ENCODE measurements at places on chromosomes 5 and 9.

DNA sequence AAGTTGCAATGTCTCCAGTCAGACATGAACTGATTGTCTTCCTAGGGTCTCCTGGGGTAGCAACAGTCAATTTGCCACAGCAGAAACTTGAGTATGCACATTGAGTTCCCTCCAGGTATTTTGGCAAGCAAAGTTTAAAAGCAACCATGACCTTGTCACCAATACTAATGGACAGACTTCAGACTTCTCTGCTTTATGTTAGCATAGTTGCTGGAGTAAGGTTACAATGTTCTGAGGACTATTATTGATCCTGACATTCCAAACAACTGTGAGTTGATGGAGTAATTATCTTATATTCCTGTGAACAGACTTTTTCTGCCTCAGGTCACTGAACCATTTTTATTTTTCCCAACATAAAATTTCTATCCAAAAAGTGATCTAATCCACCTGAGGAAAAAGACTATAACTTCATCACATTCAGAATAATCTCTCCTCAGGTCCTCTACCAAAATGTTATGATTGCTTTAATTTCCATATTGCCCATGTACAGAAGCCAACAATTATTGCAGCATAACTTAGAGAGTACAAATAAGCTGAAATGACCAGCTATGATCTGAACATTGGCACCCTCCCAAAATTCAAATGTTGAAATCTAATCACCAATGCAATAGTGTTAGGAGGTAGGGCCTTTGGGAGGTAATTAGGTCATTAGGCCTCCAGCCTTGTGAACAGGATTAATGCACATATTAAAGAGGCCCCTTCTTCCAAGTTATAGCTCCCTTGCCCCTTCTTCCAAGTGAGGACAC, 228.3 kb downstream of the PDE4D start:
- no peak for DNase-seq

- no peak for DNase-seq
These were observed 1255.2 kb downstream of the EFNA5 start for GRCh38 chr5:106415541-106415940.

GRCh38 chr9:126128494-126129142, 198.0 kb upstream of the MVB12B start:
- no peak for DNase-seq

- DNase-seq: no peak
These were observed 4.2 kb upstream of the CA9 start for GRCh38 chr9:35669331-35670145.

GRCh38 chr5:159310511-159310910, 19.8 kb downstream of the IL12B start:
- DNase-seq: no peak

DNA sequence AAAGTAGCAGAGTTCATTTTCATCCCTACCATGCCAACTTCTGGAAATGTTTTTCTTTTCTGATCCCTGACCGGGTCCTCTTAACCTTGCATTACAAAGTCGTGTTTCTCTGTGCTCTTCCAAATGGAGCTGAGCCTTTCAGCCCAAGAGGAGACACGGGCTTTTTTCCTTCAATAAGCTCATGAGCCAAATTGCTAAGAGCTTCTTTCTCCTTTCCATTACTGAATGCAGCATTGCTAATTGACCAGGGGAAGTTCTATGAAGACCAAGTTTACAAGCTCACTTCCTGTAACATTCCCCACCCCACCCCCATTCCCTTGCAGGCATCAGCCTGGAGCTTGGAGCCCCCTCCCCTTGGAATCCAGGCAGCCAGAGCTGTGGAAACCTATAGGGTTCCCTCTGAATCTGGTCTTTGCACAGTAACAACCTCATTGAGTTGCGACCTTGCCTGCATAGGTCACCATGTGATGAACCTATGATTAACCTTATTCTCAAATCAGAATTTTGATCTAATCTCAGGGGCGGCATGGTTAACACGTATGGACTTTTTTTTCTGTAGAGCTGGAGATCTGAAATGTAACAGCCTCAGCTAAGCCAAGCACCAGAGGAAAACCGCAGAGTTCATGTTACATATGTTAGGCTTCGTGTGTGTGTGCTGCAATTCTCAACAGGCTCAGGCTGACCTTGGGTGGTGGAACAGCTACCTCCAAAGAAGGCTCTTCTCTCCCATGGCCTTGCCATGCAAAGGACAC, 395.7 kb upstream of the ZNF462 start:
- no peak for DNase-seq

DNA sequence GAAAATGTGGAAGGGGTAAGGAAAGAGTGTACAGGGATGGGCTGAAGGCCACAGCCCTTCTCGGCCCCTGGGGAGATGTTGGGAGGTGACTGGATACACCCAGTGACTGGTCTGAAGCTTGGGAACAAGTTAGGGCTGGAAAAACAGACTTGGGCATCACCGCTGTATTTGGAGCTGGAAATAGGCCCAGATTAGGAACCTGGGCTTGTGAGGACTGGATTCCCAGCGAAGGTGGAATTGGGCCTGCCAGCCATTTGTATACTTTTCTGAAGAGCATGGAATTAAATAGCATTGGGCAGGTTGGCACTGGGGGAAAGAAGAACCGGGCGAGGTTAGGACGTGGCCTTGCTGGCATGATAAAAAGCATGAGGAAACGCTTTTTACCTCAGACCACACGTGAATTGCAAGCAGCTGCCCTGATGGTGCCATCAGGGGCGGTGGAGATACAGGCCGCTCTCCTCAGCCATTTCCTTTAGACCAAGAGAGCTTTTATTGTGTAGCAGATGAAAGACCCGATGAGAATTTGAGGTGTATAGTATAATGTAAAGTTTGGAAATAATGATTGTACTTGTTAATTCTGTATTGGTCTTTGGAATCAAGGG, 37.8 kb downstream of the OTULIN start:
- DNase-seq: peak; percentile 43

- no peak for DNase-seq
These were observed 55.2 kb upstream of the ACTBL2 start for GRCh38 chr5:57537811-57538210.

DNA sequence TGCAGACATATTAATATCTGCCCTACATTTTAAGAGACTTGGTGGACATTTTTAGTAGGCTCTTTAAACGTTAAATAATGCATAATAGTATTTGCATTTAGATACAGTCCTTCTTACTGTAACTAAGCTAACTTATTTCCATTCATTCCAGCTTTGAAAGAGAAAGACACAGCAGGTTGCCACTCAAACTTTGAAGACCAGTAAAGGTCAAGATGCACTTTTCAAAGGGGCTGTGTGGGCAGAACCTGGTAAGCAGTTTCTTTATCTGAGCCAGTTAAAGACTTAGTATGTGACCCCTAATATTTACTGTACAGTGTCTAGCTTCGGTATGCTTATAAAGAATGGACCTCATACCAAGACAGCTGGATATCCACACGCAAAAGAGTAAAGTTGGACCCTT, 20.8 kb downstream of the PLGRKT start:
- DNase-seq: no peak

GRCh38 chr5:4164167-4164566, 568.5 kb downstream of the IRX1 start:
- DNase-seq: no peak

GRCh38 chr9:112725961-112726360, 8.0 kb upstream of the INIP start:
- no peak for DNase-seq

DNA sequence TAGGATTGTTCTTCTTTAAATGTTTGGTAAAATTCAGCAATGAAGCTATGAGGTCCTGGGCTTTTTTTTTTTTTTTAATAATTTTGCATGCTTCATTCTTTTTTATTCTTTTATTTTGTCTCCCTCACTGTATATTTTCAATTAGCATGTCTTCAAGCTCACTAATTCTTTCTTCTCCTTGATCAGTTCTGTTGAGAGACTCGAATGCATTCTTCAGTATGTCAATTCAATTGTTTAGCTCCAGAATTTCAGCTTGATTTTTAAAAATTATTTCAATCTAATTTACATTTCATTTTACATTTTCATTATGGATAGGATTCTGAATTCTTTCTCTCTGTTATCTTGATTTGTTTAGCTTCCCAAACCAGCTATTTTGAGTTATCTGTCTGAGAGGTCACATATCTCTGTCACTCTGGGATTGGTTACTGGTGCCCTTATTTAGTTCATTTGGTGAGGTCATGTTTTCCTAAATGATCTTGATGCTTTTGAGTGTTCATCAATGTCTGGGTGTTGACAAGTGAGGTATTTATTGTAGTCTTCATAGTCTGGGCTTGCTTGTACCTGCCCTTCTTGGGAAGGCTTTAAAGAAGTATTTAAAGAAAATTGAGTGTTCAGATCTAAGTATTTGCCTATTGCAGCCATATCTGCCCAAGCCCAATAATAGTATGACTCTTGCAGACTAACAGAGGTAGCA, 9.1 kb downstream of the LURAP1L start:
- DNase-seq: no peak

DNA sequence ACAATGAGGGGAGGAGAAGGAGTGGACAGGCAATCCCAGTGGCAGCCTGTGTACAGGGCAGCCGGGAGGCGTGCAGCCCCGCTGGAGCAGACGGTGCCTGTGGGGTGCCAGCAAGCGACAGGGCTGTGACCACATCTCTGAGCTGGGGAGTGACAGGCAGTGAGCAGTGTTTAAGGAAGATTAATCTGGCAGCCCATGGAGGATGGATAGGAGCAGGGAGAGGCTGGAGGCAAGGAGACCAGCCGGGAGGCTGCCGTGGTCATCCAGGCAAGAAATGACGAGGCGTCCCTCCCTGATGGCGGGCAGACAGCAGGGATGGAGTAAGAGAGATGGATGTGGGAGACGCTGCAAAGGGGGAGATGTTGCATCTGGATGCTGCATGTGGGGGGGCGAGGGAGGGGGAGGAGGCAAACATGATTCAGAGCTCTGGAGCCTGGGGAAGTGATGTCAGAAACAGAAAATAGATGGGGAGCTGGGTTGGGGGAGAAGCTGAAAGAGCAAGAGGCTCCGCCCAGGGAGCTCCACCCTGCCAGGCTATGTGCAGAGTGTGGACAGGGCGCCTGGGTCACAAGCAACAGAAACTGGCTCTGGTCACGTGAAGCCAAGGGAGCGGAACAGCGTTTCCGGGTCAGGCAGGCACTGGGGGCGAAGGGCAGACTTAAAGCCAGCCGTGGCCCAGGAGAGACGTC, 12.6 kb downstream of the UNC5A start:
- DNase-seq: no peak
